T-helper 2 cell (primary cell): ENCODE measurements at places on chromosomes 7 and 10.

DNA sequence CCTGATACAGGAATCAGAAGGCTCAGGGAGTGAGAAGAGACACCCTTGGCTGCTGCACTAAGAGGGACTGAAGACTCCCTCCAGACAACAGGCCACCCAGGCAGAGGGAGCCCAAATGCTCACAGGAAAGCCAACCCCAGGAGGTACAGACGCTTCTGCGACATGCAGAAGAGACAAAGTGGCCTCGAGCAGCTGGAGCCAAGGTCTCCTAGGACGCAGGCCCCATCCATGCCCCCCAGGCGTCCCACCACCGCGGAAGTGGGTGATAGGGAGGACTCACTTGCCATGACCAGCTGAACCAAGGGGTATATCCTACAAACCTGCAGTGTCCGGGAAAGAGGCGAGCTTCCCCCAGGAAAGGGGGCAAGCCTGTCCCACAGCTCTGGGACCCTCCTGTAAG is 56.9 kb downstream of the CTBP2 start:
- no peak for DNase-seq

DNA sequence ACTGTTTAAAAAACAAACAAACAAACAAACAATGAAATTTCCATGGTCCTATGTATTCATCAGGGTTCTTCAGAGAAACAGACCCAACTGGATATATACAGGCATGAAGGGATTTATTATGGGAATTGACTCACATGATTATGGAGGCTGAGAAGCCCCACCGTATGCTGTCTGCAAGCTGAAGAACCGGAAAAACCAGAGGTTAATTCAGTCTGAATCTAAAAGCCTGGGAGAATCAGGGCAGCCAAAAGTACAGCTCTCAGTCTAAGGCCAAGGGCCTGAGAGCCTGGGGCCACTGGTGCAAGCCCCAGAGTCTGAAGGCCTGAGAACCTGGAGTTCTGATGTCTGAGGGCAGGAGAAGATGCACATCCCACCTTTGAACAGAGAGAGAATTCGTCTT is 163.5 kb downstream of the MDFIC start:
- no peak for DNase-seq

- no peak for DNase-seq
These were observed 163.6 kb downstream of the CDK14 start for GRCh38 chr7:90759710-90760109.

DNA sequence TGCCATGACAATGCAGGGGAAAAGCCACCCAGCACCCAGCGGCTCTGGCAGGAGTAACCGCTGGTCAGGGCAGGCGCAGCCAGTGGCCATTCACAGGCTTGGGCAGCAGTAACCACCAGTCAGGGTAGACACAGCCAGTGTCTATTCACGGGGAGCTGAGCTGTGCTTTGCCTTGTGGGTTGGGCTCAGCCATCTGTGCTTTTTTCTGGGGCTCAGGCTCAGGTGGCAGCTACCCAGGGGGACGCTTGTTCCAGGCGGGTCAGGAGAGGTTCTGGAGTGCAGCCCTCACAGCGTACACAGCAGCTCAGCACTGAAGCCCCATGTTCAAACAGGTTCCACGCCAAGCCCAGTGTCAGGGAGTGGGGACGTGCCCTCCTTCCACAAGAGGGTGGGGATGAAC is 28.5 kb downstream of the FOXL3 start:
- DNase-seq, result no peak

- DNase-seq, result no peak
These were observed 40.3 kb downstream of the TMEM178B start for GRCh38 chr7:141114029-141114664.

DNA sequence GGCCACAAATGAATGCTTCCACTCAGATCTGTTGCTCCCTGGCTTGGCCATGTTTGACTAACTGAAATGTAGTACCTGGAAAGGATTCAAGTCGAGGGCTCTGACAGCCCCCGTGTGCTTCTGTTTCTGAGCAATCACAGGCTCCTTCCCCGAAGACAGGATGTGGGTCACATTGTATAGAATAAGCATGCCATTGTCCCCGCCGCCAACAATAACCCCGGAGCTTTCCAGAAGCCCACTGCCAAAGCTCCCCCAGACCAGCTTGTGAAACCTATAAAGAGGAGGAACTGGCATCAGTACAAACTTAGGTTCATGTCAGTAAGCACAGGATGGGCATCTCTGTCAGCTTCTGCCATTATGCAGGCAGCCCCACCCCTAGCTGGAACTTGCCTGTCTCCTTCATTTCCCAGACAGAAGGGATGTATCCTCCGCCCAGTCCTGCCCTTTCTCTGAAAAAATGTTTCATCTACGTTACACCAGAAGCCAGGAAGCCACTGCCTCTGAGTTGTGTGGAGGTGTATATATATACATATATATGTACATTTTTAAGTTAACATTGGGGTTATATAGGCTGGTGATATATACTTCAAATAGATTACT is 10.3 kb downstream of the SEC31B start:
- no peak for DNase-seq

GRCh38 chr10:80133206-80133605 is 676 bp downstream of the PLAC9 start:
- no peak for DNase-seq

- DNase-seq, result no peak
These were observed 82.7 kb upstream of the C1GALT1 start for GRCh38 chr7:7099584-7100014.

DNA sequence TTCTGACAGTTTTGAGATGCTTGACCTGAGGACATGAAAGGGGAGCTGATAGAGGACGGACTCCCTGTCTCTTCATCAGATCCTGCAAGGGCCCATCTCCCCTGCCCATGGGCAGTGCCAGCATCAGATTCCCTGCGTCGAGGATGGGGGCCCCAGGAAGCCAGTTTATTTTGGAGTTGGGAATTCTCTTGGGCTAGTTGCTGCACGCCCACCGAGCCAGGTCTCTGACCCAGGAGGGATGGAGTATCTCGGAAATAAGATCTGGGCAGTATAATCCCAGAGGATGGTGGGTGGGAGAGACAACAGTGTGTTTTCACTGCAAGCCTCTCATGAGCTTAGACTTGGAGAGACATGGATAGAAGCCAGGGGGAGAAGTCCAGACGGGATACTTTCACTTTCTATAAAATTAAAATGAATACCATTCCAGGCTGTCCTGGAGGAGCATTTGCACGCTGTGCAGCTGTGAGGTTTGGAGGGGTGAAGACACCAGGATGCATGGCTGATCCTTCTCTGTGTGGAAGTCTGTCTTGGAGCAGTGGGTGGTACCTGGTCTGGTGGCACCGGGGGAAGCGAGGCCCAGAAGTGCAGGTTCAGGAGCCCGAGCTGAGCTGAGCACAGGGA is 25.8 kb downstream of the DOCK1 start:
- DNase-seq, result no peak

DNA sequence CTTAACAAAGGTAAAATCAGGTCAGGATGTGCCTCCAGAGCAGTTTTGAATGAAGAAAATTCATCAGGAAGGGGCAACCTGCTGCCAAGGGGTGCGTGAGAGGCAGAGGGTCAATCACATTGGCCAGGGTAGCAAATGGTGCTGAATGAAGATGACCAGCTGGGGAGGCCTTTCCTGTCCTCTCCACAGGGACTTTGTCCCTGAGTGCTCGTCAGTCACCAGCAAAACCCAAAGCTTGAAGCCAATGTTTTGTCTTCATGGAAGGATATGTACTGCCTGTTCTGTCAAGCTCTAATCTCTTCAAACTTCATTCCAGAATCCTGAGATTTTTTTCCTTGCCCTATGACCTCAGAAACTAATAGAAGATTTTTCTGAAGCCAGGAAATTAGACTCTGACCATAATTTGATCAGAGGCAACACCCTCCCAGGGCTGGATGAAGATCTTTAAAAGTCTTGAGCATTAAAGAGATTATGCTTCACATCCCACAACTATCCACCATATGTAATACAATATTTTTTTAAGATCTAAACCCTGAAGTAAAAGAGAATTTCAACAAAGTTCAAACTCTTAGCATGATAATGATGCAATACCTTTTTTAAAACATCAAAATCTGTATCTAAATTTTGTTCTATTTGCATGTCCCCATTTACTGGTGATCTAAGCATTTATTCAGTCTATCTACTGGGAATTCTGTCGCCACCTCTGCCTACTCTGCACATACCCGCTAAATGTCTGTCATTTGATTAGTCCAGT is 243.0 kb downstream of the SNX13 start:
- no peak for DNase-seq

DNA sequence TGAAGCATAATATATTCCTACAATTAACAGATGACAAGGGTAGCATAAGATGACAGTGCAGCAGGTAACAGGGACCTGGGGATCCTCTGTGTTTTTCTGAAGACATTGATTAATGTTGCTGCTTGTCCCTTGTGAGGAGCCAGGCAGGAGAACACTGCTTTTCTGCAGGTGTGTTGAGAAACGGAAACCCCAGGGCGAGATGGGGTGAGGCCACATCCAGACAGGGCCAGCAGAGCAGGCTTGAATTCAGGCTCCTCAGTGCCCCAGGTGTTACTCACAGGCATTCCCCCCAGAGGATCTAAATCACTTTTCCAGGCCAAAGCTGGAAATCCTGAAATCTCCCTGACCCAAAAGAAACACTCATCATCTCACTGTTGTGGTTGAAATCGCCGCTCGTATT is 105.3 kb downstream of the CCDC3 start:
- DNase-seq, result no peak

- no peak for DNase-seq
These were observed 470.0 kb downstream of the CALN1 start for GRCh38 chr7:71942115-71942514.

- no peak for DNase-seq
These were observed 633.9 kb upstream of the MBL2 start for GRCh38 chr10:53406532-53406931.

DNA sequence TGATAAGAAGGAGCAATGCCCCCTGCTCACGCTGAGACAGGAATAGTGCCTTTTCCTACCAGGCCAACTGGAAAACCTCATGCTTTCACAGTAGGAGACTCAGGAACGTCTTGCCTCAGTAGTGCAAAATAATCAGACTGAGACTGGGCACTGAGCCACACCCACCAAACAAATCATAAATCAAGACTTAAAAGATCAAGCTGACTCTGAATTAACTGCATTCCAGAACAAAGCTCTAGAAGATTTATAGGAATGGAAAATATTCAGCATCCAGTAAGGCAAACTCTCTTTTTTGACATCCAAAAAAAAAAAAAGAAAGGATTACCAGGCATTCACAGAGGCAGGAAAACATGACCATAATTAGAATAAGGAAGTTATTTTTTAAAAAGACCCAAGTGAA is 30.5 kb upstream of the SLC18A3 start:
- DNase-seq, result no peak

DNA sequence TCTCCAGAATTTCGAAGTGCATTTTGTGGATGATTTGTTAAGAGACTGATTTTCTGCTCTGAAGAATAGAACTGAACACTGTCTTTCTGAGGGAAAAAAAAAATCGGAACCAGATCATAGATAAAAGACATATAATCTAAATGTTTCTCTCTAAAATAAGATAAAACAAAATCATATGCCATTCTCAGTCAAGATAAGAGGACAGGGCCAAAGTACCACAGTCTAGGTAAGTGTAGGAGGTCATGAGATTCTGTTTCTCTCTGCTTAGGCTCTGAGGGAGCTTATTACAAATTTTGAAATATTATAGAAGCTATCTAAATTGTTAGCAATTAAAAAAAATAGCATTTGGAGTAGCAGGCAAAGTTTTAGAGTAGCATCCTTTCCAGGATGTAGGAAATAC is 702 bp upstream of the AOAH start:
- DNase-seq, result no peak

- DNase-seq, result peak; percentile 50
These were observed 16.5 kb downstream of the AIFM2 start for GRCh38 chr10:70115948-70116682.

- no peak for DNase-seq
These were observed 83.6 kb downstream of the NRCAM start for GRCh38 chr7:108372618-108373017.

DNA sequence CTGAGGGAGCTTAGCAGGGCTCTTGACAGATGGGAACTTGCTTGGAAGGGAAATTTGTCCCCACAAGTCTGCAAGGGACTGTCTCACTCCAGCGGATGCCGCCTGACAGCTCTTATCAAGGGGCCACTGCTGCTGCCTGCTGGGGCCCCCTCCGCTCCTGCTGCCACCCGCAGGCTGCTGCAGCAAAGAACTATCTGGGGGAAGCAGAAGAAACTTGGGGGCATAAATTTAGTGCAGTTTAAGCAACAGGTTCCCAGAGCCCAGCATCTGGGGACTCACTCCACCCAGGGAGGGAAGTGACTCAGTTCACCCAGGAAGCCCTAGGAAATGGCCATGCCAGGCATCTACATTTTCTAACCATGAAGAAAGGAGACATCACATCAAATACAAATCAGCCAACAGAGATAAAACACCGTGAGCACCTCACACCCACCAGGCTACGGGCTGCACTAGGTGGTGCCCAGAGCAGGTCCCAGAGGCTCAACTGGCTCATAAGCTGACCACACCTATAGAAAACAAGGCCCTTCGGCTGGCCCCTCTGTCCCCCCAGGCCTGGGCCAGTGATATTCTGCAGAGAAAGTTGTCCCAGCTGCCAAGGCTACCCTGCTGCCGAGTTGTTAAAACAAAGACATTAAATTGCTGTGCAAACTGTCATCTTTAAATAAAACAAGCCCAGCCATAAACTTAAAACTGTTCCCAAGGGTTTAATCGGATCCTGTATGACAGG is 3.7 kb downstream of the RGS10 start:
- peak; percentile 9 for DNase-seq

DNA sequence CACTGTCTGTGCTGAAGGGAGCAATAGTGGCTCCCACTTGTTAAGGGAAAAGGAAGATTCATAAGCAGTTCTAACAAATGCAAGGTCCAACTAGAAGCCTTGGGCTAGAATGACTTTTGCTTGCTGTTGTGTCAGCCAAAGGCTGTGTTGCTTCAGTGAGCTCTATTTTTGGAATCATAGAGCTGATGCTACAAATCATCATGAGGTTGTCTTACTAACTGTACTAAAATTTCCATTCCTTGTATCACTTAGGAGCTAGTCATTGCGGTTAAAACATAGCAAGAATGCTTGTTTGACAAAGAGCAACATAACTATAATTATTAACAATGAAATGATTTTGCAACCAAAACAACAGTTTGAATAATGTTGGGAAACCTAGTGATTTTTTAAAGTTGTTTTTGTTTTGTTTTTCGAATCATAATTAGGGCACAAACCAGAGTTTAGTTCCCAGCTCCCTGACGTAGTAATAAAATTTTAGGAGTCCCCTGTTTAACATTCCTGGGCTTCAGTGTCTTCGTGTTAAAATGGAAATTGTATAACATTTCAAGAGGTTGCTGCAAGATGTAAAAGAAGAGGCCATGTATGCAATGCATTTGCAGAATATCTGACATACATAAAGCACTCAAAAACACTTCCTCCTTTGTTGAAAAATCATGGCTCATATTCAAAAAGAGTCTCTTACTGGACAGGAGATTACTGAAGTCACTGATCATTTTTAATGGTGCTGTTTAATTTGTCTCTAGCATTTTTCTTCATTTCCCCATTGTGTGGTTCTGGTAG is 183.4 kb downstream of the MACC1 start:
- no peak for DNase-seq

DNA sequence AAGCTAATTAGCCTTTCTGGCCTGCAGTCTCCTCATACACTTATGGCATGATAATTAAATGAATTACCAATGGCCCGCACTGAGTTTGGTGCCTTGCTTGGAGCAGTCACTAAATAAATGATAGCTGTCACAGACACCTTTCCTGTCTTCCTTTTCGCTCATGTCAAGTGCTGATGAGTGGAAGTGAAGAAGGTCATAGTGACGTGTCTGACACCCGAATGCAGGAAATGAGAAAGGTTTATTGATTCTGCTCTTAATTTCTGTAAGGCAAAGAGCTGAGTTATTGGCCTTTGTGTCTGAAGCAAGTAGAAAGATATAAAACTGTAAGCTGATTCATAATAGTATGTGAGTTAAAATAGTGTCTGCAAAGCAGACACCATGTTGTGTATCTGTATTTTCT is 13.2 kb upstream of the ESYT2 start:
- peak; percentile 47 for DNase-seq

- DNase-seq, result no peak
These were observed 7.5 kb downstream of the SFXN2 start for GRCh38 chr10:102721954-102722353.
